ENCODE measurements at places on chromosomes 11 and 22.

GRCh38 chr11:30956751-30957150 is 370.6 kb upstream of the MPPED2 start:
- no peak for DNase-seq

GRCh38 chr22:48245196-48245485 is 1482.7 kb downstream of the TBC1D22A start:
- DNase-seq = no peak

GRCh38 chr11:27459191-27459590 is 13.4 kb downstream of the LGR4 start:
- DNase-seq = no peak

GRCh38 chr11:113497066-113497910 is 22.1 kb upstream of the DRD2 start:
- no peak for DNase-seq
